A673 (cell line): ENCODE measurements at places on chromosomes 12 and 14. TPM values are rescaled to one million over a fixed set of nuclear protein-coding genes. Genes with fewer than 3 reads are reported as not detected.

GRCh38 chr14:104530646-104531045, 48.9 kb upstream of the C14orf180 start:
- no peak overlapping the region for H3K27ac ChIP-seq
- H3K4me1 ChIP-seq, result no peaks in the 10 kb centered on the region
- no peaks in the 10 kb centered on the region for H3K36me3 ChIP-seq
- DNase-seq, result no peak
- H3K4me3 ChIP-seq, result no peak overlapping the region

GRCh38 chr12:57273516-57273915, 22.5 kb upstream of the STAC3 start:
- no peak for DNase-seq
- no peak overlapping the region for H3K4me3 ChIP-seq
- H3K4me1 ChIP-seq, result no peaks in the 10 kb centered on the region
- no peaks in the 10 kb centered on the region for H3K27me3 ChIP-seq

GRCh38 chr12:123773375-123773774, 11.3 kb downstream of the DNAH10 start:
- H3K36me3 ChIP-seq, result no peaks in the 10 kb centered on the region
- no peak overlapping the region for H3K27ac ChIP-seq
- H3K27me3 ChIP-seq, result no peaks in the 10 kb centered on the region
- DNase-seq, result no peak

DNA sequence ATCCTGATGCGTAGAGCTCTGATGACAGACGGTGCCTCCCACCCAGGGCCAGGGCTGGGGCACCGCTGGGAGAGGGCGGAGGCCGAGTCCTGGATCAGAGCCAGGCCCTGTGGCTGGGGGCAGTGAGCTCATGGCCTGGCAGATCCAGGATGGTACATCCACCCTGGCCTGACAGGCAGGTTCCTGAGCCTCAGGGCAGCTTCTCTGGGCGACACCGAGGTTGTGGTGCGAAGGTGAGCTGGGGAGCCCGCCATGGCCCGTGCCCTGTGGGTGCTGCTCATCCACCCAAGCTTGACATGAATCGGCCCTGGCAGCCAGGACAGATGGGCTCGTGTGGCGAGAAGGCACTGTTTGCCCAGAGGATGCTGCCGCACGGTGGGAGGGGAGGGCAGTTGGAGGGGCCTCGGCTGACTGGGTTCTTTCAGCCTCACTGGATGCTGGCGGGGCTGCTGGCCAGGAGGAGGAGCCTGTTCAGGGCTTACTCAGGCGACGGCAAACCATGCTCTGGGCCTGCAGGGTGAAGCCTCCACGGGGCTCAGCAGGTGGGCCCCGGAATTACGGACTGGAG, 16.6 kb downstream of the LRTM2 start:
- H3K27me3 ChIP-seq, result no peaks in the 10 kb centered on the region
- H3K36me3 ChIP-seq, result no peaks in the 10 kb centered on the region
- no peak overlapping the region for H3K4me3 ChIP-seq
- no peak overlapping the region for H3K27ac ChIP-seq
- H3K4me1 ChIP-seq, result peaks cover 23% of the 10 kb centered on the region

DNA sequence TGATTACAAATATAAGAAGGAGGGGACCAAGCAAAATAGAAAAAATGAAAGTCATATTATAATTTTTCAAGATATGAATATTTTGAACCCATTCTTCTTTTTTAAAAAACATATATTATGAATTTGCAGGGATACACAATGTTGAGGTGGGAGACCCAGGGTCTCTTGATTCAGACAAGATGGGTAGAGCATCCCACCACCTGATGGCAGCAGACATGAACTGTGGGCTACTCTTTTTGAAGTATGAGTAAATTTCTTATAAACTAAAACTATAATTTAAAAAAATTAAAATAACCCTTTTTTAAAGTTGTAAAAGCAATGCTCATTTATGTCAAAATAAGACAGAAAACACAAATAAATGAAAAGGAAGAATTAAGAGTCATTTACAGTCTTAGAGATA, 202.7 kb upstream of the PRICKLE1 start:
- H3K27ac ChIP-seq, result no peak overlapping the region
- no peaks in the 10 kb centered on the region for H3K4me1 ChIP-seq
- no peak for DNase-seq
- H3K27me3 ChIP-seq, result no peaks in the 10 kb centered on the region
- no peak overlapping the region for H3K4me3 ChIP-seq

DNA sequence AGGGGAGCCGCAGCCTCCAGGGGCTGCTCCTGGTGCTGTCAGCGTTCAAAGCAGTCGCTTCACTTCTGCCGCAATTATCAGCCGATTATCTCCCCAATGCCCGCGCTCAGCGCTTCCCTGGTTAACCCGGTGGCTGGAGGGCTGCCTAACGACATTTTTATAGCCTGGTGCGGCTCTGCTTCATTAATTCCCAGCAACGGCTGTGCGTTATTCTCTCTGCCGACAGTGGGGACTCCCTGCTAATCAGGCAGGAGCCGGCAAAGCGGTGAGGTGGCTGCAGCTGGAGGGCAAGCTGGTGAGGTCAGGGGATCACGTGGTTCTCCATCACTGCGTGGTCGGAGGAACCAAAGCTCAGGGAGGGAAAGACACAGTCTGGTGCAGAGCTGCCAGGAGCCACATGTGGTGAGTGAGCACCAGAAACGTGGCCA, 62.9 kb downstream of the GLRX5 start:
- no peak overlapping the region for H3K27ac ChIP-seq
- DNase-seq, result peak; percentile 36
- no peaks in the 10 kb centered on the region for H3K36me3 ChIP-seq
- H3K4me3 ChIP-seq, result no peak overlapping the region
- H3K4me1 ChIP-seq, result no peaks in the 10 kb centered on the region

GRCh38 chr14:94601884-94602391, 10.3 kb upstream of the SERPINA3 start:
- no peak overlapping the region for H3K27ac ChIP-seq
- H3K27me3 ChIP-seq, result no peaks in the 10 kb centered on the region
- peak; percentile 37 for DNase-seq

KRT85 gene
- total RNA-seq, result not detected in 2 replicates

GUCY2C gene
- not detected in 2 replicates for total RNA-seq
